ENCODE measurements at places on chromosomes 2 and 18. TPM values are rescaled to one million over a fixed set of nuclear protein-coding genes. Genes with fewer than 3 reads are reported as not detected.

DNA sequence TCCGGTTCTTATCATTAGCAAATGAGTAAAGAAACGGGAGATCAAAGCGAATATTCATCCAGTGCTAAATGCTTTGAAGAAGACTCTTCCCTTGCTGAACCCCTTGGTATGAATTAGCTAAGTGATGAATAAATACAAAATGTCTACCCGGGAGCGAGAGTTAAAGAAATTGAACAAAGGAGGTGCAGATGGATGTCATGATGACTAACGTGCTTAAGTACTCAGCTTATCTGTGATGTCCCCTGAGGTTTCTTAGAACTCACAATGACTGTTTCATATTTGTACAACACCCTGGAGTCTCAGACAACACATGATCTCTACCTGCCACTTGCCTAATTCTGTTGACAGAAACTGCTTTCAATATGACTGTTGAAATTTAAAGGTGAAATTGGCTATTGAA lies 148.5 kb downstream of the TMEM200C start:
- ATAC-seq, result no peak

DNA sequence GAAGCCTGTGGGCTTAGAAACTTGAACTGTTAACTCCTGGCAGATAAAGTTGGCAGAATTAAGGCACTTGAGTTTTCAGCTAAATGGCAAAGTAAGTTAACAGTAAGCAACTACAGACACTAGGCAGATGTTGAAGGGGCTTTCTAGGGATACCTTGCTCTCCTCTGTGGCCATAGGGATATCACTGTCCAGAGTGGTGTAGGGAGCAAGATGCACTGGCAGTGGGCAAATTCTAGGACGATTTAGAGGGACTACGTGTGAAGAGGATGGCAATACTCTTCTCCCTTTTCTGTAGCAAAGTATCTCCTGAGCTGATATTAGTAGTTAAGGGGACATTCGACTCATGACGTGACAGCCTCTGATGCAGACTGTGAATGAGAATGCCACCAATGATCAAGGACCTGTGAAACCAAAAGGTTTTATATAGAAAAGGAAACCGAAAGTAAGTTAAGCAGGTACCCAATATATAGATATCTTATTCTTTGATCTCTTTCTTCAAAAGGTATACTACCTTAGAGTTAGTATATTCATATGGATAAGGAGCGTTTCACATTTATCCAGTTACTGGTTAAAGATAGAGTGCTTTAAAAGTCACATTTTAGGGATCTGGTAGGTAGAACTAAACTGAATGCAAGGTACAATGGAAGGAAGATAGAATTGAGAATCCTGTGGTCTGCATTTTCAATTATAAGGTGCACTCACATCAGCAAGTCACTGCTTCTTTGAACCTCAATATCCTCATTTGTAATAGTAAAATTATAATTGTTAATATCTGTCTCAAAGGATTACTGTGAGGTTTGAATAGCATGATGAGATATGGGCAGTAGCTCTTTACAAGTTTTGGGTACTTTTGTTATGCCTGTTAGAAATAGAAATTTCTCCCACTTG lies 106.4 kb downstream of the KCNH7 start:
- ATAC-seq, result no peak

DNA sequence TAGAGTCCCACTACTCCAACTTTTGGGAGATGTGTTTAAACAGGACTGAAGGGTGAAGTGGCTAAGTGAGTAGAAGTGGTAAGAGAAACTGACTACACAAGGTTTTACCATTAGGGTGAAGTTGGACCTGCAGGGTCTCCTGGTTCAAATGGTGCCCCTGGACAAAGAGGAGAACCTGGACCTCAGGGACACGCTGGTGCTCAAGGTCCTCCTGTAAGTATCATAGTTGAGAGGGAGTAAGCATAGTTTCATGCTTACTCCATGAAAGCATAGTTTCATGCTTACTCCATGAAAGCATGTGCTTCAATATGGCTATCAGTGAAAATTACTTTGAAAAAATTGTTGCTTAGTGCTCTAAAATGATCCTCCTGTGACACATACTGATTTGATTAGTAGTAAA lies 19.1 kb downstream of the COL3A1 start:
- ATAC-seq, result no peak

PRKAG3 gene
- not detected for total RNA-seq

- ATAC-seq, result no peak
These were observed 43.5 kb downstream of the ATP8B1 start for GRCh38 chr18:57759650-57760049.

DNA sequence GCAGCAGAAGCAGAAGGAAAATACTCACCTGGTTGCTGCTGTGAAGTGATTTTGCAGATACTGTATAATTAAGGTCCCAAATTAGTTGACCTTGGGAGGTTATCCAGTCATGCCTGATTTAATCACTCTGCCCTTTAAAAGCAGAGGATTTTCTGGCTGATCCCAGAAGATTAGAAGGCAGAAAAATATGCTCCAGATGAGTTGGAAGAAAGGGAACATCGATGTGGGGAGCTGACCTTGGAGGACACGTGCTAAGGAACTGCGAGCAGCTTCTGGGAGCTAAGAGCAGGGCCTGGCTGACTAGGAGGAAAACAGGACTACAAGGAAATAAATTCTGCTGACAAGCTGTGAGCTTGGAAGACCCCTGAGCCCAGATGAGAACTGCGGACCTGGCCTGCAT lies 13.3 kb upstream of the DYM start:
- ATAC-seq, result no peak

- no peak for ATAC-seq
These were observed 436.1 kb downstream of the LRRTM4 start for GRCh38 chr2:77086051-77086450.

GRCh38 chr2:183063083-183063482 lies 15.5 kb upstream of the DUSP19 start:
- ATAC-seq, result no peak

DNA sequence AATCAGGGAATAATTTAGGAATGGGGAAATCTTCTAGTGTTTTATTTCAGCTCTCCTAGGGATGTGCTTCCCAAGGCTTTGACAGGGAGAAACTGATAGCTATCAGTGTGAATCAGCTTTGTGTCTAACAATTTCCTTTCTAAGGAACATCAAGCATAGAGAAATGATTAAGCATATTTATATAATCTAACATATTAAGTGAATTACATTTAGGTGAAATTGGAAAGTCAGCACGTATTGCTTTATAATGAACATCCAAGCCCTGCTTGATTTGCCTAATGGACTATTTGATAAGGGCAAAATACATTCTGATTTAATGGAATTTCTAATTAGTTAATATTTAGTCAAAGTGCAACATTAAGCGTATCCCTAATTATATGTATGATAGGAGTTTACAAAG lies 19.5 kb upstream of the TSPYL6 start:
- ATAC-seq, result no peak

DNA sequence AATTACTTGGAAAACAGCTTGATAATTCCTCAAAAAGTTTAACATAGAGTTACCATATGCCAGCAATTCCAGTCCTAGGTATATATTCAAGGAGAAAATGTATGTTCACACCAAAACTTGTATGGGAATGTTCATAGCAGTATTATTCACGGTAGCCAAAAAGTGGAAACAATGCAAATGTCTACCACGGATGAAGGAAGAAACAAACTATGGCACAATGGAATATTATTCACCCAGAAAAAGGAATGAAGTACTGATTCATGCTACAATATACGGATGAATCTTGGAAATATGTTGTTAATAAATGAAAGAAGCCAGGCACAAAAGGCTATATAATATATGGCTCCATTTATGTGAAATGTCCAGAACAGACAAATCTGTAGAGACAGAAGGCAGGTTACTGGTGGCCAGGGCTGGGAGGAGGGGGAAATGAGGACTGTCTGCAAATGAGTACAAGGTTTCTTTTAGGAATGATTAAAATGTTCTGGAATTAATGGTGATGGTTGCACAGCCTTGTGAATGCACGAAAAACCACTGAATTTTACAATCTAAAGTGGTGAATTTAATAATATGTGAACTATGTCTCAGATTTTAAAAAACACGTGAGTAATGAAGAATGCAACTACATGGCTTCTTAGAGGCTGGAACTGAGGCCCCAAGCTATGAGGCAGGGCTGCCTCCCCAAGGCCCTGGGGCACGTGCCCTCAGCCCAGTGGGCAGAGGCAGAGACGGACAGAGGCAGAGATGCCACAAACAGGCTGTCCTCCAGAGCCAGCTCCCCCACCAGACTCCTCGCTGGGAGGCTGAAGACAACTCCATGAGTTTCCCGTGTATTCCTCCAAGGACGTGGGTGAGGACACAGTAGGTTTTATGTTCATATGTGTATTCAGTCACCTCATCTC lies 5.0 kb downstream of the LIMS2 start:
- ATAC-seq, result no peak

POU3F3 gene
- 0.20 TPM for total RNA-seq

DYNAP gene
- total RNA-seq, result not detected

- ATAC-seq, result no peak
These were observed 31.8 kb downstream of the HDAC4 start for GRCh38 chr2:239368906-239369552.

DNA sequence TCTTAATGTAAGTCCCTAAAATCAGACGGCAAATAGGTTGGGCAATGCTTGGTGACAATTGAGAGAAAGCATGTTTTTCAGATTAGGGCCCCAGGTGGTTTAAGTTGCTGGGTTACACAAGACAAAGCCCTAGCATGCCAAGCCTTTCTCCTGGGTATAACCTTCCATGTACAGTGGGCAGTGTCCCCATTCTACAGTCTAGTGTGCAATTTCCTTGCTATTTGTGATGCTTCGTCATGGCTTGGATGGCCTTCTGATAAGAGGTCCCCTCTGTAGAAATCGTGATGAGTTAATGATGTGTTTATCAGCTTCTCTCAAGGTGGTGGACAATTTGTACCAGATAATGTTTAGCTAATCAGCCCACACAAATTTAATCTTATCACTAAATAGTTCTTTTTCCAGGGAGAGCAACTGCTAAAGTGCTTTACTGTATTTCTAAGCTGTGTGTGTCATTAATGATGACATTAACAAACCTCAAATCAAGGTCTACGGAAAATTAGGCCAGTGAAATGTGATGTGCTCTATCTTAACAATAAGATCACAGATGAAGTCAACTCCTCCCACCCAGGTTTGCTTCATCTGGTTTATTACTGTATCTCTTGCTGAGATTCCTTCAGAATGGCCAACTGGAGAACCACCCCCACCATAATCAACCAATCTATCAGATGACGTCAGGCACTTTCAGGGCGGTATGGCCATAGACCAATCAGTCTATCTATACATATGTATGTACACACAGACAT lies 61.7 kb downstream of the PLB1 start:
- no peak for ATAC-seq

GRCh38 chr18:5417342-5417741 lies 121.8 kb upstream of the ZBTB14 start:
- ATAC-seq, result peak; percentile 41

- ATAC-seq, result no peak
These were observed 44.0 kb upstream of the XPO1 start for GRCh38 chr2:61582165-61582564.

- no peak for ATAC-seq
These were observed 14.1 kb downstream of the NMS start for GRCh38 chr2:100484390-100484789.

DNA sequence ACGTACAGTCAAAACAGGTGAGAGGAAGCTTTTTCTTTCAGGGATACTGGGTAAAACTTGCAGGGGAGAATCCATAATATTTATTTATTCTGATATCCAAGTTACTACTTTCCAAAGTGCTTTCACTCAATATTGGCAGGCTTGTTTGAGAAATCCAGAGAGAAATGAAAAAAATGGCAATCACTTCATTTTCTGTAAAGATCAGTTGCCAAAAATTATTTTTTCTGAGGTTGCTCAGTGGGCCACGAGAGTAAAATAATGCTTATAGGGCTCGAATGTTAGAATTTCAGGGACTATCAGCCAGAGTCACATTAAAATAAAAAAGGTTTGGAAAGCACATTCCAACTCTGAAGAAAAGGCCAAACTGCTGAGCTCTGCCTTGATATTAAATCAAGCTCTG lies 324.6 kb upstream of the RND3 start:
- no peak for ATAC-seq

RPRM gene
- 6.6 TPM for total RNA-seq

DNA sequence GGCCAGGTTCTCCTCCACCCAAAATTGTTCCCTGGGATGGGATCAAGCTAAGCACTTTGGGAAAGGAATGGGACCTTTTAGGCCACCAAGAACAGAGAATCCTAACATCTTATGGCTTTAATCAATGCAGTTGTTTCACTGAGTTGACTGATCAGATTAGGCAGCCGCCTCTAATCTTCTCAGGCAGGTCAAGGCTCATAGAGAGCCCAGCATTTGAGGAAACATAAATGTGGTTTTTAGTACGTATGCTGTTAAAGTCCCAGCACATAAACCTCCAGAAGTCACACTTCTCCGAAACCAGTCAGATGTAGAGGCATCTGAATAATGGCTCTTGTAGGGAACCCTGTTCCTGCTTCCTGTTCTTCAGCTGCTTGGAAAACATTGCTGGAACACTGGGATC lies 99.5 kb upstream of the RMDN2 start:
- ATAC-seq, result no peak

- peak; percentile 46 for ATAC-seq
These were observed 47.1 kb downstream of the ZNF532 start for GRCh38 chr18:58911766-58912165.

DNA sequence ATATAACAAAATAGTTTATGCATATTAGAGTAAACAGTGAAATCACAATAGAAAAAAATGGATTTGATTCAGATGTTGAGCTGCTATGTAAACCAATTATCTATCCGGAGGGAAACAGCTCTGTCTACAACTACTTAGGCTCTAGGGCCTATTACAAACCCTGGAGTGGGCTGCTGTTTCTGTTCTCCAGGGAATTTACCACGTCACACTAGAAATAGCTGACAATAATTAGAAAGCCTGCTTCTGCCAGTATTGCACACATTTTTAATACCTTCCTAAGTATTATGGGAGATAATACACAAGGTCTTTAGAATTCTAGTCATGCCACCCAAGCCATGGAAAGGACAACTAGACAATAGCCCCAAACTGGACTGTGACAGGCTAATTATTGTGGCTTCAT lies 411.1 kb downstream of the FIGN start:
- ATAC-seq, result no peak

Measured in gastroesophageal sphincter (tissue), 4 donors.